COLO829 (cell line): ENCODE measurements at places on chromosomes 12 and 14.

GRCh38 chr12:12201274-12201758 lies 65.5 kb downstream of the LRP6 start:
- DNase-seq: no peak

DNA sequence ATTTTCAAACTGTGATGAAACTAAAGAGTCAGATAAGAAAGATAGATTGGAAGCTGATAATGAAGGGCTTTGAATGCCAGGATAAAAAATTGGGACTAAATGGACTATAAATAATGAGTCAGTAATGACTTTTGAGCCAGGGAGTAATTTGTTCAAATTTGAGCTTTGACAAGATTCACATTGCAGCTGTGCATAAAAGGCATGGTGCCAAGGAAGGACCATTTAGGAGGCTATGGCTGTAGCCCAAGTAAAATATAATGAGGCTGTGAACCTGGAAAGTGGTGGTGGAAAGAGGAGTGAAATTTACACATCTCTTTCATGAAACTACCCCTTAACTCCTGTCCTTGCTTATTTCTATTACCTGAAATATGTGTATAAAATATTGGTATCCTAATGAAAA lies 218.5 kb downstream of the SLC6A15 start:
- no peak for DNase-seq

DNA sequence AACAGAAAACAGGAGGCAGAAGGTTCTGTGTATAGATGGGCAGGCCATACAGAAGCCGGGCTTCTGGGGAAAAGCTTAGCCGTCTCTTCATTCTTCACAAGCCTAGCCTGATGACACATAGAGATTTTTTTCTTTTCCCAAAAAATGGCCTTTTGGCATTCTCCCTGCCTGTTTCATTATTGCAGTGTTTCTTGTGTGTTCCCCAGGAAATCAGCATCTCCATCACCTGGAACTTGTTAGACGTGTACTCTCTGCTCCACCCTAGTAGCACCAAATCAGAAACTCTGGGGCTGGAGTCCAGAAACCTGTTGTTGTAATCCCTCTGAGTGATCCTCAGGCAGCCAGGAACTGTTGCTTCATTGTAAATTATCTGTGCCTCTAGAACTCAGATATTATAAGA lies 388.1 kb downstream of the CCDC91 start:
- no peak for DNase-seq

- no peak for DNase-seq
Measured at GRCh38 chr12:81141217-81141616, 63.3 kb downstream of the ACSS3 start.

- no peak for DNase-seq
Measured at GRCh38 chr14:26394150-26394810, 203.6 kb downstream of the NOVA1 start.
